ENCODE measurements at places on chromosomes 7 and 10.

GRCh38 chr7:94580601-94581000 is 71.0 kb downstream of the CASD1 start:
- DNase-seq: peak; percentile 1

GRCh38 chr10:25159591-25159990 is 15.2 kb upstream of the GPR158 start:
- DNase-seq: no peak

DNA sequence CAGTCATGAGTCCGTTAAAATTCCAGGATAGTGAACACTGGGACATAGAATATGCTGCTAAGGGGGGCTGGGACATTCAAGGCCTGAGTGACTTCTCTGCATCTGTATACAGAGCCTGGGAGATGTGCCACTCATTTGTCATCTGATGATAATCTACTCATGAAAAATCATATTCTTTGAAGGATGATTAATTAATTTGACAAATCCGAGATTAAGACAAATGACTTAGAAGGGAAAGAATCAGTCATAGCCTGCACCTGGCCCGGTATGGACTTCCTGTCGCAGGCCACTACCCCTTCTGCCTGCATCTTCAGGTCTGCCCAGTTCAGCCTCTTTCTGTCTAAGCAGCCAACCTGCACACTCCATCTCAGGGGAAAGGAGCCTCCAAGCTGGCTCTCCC is 18.8 kb upstream of the FAM170B start:
- no peak for DNase-seq

GRCh38 chr7:47578579-47579270 is 3.2 kb downstream of the TNS3 start:
- DNase-seq: peak; percentile 4

GRCh38 chr10:67261300-67261797 is 335.5 kb downstream of the LRRTM3 start:
- no peak for DNase-seq

GRCh38 chr10:78688230-78688900 is 380.4 kb upstream of the ZMIZ1 start:
- DNase-seq: no peak

- DNase-seq: no peak
Observed at GRCh38 chr10:59971915-59972314, 65.6 kb upstream of the CCDC6 start.

DNA sequence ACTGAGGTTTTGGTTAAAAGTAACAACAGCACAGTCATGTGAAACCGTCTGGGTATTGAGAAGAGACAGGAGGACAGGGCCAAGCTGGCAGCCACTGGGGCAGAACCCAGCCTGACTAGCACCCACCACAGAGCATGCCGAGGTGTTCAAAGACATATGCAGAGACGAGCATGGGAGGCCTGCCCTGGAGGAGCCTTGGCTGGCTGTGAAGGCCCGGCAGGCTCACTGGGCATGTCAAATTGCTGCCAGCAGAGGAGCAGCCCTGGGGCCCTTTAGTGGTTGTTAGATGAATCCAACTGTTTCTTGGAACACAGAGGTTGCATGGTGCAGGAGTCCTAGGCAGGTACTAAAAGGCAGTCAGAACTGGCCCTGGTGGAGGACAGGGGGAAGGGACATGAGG is 5.0 kb upstream of the GDF2 start:
- no peak for DNase-seq

DNA sequence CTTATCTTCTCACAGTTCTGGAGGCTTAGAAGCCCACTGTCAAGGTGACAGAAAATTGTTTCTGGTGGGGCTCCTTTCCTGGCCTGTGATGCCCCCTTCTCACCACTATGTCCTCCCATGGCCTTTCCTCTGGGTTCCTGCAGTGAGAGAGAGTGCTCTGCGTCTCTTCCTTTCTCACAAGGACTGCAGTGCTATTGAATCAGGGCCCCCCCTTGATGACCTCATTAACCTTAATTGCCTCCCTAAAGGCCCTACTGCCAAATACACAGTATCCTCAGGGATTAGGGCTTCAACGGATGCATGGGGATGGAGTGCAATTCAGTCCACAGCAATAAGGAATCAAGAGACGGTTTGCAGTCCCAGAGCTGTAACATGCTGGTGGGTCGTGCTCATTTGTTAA is 82.0 kb upstream of the GRB10 start:
- DNase-seq: no peak

- DNase-seq: no peak
Observed at GRCh38 chr7:19352305-19352695, 207.1 kb upstream of the FERD3L start.

GRCh38 chr10:89889606-89890005 is 188.2 kb downstream of the KIF20B start:
- DNase-seq: no peak

GRCh38 chr10:84606428-84606827 is 278.0 kb downstream of the CCSER2 start:
- DNase-seq: no peak

- peak; percentile 10 for DNase-seq
Observed at GRCh38 chr10:77638321-77639101, 903 bp upstream of the KCNMA1 start.

DNA sequence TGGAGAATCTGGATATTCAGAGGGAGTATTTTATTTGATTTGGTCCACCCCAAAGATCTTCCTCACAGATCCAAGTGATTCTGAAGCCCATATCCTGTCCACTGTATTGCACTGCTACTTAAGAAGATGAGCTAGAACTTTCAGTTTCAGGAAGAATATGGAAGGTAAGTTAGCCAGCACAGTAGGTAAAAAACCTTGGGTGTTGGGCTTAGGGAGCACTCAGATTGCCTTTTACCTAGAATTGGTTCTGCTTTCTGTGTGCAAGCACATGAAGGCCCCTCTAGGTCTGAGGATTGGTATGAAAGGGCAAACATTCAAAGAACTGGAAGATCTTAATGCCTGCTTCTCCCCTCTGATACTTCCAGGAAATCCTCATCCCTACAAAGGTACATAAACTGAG is 146.7 kb upstream of the COL1A2 start:
- DNase-seq: no peak

DNA sequence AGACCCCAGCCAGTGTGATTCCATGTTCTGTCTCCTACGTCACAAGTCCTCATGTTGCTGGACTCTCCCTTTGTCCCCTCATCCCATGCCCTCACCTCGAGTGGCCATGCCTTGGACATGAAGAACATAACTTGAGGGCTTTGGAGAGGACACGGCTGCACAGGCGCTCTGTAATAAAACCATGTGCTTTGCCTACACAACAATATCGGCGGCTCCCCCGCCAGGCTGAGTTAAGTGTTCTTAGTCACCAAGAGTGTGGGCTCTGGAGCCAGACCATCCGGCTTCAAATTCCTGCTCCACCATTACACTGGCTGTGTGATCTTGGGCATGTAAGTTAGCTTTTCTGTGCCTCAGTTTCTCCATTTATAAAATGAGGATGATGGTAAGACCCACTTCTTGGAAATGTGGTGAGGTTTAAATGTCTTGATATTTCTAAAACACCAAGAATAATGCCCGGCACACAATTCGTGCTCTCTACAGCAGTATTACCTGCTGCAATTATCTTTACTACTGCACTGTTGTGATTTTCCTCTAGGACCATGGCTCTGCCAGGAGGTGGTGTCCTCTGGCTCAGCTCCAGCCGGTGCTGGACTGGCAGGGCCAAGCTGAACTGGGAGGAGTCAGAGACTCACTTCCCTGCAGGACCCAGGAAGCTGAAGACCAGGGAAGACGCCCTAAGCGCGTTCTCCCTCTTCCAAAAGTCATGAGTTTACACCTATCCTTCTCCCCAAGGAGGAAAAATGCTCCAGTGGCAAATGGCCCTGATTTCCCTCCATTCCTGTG is 15.7 kb downstream of the SLIT1 start:
- DNase-seq: no peak

DNA sequence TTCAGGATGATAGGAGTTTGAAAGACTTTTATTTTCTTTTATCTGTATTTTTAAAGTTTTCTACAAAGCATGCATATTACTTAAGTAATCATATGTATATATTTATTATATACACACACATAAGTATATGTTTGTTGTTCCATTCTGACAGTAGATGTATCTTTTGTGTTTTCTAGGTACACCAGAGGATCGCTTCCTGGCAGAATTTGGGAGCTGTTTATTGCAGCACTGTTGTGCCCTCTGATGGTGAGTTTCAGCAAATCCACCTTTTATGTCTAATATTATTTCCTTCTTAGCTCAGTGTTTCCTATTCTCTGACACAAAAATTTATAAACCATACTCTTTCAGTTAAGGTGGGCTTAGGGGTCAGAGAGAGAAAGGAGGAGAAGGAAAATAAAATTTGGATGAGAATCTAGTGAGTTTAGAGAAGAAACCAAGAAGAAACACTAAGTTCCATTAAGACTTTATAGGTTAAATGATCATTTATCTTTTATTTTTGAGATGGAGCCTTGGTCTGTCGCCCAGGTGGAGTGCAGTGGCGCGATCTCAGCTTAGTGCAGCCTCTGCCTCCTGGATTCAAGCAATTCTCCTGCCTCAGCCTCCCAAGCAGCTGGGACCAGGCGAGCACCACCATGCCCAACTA is 59.2 kb upstream of the OIT3 start:
- peak; percentile 25 for DNase-seq

DNA sequence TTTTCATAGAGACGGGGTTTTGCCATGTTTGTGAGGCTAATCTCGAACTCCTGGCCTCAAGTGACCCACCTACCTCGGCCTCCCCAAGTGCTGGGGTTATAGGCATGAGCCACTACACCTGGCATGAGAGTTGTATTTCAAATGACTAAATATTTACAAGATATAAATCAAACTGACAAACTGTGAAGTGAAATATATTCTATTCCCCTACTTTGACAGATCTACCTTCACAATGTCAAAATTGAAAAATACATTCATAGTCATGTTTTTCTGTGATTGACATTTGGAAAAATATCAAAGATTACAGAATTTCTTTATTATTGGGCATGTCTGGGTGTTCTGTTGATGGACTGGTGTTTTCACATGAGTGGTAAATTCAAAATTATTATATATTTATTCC is 16.4 kb upstream of the SNX10 start:
- no peak for DNase-seq

DNA sequence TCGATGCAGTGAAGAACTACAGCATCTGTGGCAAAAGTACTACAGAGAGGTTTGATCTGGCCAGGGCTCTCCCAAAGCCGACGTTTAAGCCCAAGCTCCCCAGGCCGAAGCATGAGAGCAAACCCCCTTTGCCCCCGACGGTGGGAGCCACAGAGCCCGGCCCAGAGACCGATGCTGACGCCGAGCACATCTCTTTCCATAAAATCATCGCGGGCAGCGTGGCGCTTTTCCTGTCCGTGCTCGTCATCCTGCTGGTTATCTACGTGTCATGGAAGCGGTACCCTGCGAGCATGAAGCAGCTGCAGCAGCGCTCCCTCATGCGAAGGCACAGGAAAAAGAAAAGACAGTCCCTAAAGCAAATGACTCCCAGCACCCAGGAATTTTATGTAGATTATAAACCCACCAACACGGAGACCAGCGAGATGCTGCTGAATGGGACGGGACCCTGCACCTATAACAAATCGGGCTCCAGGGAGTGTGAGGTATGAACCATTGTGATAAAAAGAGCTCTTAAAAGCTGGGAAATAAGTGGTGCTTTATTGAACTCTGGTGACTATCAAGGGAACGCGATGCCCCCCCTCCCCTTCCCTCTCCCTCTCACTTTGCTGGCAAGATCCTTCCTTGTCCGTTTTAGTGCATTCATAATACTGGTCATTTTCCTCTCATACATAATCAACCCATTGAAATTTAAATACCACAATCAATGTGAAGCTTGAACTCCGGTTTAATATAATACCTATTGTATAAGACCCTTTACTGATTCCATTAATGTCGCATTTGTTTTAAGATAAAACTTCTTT is 2.3 kb downstream of the LRRTM3 start:
- DNase-seq: no peak

DNA sequence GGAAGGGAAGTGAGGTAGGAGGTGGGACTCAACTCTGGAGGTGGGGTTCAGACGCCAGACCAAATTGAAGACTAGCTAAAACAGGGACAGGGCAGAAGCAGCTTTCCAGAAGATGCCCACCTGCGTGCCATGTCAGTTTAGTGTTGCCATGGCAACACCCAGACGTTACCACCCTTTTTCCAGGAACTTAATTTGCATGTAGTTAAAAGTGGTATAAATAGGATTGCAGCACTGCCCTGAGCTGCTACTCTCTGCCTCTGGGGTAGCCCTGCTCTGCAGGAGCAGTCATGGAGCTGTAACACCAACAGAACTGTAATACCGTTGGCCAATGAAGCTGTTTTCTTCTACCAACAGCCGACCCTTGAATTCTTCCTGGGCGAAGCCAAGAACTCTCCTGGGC is 93.8 kb downstream of the PRKCQ start:
- DNase-seq: no peak

Measured in activated T-cell treated with anti-CD3 and anti-CD28 coated beads, Interleukin-2, amount 50 U/mL, for 72 hours (primary cell).